ENCODE measurements at places on chromosomes 5 and 9. TPM values are rescaled to one million over a fixed set of nuclear protein-coding genes. Genes with fewer than 3 reads are reported as not detected.

Gene CAPSL
- not detected for total RNA-seq

Gene ZNF618
- 6.9 TPM for total RNA-seq

Gene PCDHGA3
- total RNA-seq: 0.51 TPM

Gene SLC27A6
- total RNA-seq: 2.1 TPM

Gene CRHBP
- total RNA-seq: 1.3 TPM

DNA sequence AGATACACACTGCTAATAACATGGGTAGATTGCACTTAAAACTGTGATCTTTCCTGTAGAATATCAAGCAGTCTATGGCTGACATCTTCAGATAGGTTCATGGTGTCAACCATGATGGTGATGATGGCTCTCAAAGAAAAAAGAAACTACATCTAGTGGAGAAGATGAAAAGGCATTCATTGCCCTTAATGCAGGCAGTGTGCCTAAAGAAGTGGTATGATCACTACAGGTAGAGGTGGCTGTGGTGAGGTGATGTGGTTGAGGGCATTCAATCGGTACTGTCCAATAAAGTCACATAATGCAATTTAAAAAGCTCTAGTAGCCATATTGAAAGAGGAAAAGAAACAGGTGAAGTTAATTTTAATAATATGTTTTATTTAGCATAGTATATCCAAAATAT lies 3.1 kb upstream of the IFNB1 start:
- H3K4me1 ChIP-seq: no peaks in the 10 kb centered on the region
- H3K4me3 ChIP-seq: no peak overlapping the region
- H3K27me3 ChIP-seq: no peaks in the 10 kb centered on the region
- H3K27ac ChIP-seq: no peak overlapping the region

GRCh38 chr9:91927922-91928510 lies 22.0 kb downstream of the ROR2 start:
- H3K27ac ChIP-seq: no peak overlapping the region
- H3K27me3 ChIP-seq: no peaks in the 10 kb centered on the region
- no peak for DNase-seq
- H3K4me3 ChIP-seq: no peak overlapping the region

GRCh38 chr9:90580576-90580975 lies 62.0 kb downstream of the DIRAS2 start:
- no peak overlapping the region for H3K27ac ChIP-seq
- no peak for DNase-seq
- no peaks in the 10 kb centered on the region for H3K36me3 ChIP-seq
- no peak overlapping the region for H3K4me3 ChIP-seq

- no peaks in the 10 kb centered on the region for H3K4me1 ChIP-seq
- H3K27ac ChIP-seq: no peak overlapping the region
- DNase-seq: no peak
- no peak overlapping the region for H3K4me3 ChIP-seq
These were observed 818.5 kb upstream of the SEMA6A start for GRCh38 chr5:117393125-117393524.

DNA sequence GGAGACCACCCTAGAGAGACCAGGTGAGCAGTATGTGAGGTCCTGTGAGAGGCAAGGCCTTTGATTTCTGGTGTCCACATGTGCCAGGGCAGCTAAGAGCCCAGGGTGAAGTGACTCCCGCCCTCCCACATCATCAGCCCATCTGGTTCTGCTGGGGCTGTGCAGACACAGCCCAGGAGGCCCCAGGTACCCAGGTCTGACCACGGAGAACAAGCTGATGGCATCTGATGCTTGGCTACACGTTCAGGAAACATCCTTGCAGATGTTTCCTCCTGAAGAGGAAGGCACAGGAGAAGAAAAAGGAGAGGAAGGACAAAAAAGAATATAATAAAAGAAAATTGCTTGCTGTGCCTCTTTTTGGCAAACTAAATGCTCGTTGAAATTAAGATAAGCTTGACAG lies 225.8 kb downstream of the PAX5 start:
- no peak for DNase-seq
- no peaks in the 10 kb centered on the region for H3K36me3 ChIP-seq
- no peaks in the 10 kb centered on the region for H3K4me1 ChIP-seq
- H3K27ac ChIP-seq: no peak overlapping the region
- no peak overlapping the region for H3K4me3 ChIP-seq

- H3K4me1 ChIP-seq: peaks cover under 1% of the 10 kb centered on the region
- peak overlapping the region; percentile 79 for H3K27ac ChIP-seq
- no peaks in the 10 kb centered on the region for H3K36me3 ChIP-seq
These were observed 1.6 kb downstream of the ZNF366 start for GRCh38 chr5:72505539-72506157.

- H3K36me3 ChIP-seq: no peaks in the 10 kb centered on the region
- no peak overlapping the region for H3K27ac ChIP-seq
- H3K4me3 ChIP-seq: no peak overlapping the region
- H3K27me3 ChIP-seq: no peaks in the 10 kb centered on the region
- H3K4me1 ChIP-seq: no peaks in the 10 kb centered on the region
These were observed 37.9 kb downstream of the ARPC5L start for GRCh38 chr9:124899845-124900244.

DNA sequence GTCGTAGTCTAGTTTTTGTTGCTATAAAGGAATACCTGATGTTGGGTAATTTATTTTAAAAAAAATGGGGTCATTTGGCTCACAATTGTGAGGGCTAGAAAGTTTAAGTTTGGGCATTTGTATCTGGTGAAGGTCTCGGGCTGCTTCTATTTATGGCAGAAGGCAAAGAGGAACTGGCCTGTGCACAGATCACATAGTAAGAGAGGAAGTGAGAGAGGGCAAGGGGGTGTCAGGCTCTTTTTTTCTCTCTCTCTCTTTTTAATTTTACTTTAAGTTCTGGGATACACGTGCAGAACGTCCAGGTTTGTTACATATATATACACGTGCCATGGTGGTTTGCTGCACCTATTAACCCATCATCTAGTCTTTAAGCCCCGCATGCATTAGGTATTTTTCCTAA lies 453.3 kb downstream of the DIRAS2 start:
- H3K36me3 ChIP-seq: no peaks in the 10 kb centered on the region
- H3K4me3 ChIP-seq: no peak overlapping the region
- no peaks in the 10 kb centered on the region for H3K27me3 ChIP-seq
- DNase-seq: no peak

DNA sequence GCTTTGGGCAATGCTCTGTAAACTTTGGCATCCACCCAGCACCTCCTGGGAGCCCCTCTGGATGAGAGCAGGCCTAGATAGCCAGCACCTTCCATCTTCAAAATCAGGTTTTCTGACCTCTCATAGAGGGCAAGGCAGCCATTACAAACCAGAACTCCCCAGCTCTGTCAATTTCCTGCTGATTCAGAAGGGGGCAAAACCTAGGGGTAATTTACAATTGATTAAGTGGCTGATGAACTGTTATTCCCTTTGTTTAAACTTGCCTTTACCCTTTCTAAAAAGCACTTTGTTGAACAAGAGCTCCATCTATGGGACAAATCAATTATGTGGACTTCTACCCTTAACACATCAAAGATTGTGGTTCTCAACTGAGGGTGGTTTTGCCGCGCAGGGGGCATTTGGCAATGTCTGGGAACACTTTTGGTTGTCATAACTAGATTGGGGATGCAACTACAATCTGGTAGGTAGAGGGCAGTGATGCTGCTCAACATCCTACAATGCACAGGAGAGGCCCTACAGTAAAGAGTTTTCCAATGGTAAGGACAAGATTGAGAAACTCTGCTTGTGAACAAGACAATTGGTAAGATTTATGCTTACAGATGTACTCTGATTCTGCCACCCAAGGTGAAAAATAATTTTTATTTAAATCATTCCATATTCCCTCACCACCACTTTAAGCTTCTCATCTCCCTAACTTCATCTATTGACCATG lies 184.1 kb downstream of the MARCHF11 start:
- H3K36me3 ChIP-seq: no peaks in the 10 kb centered on the region
- H3K27ac ChIP-seq: no peak overlapping the region
- no peaks in the 10 kb centered on the region for H3K27me3 ChIP-seq
- no peak for DNase-seq

DNA sequence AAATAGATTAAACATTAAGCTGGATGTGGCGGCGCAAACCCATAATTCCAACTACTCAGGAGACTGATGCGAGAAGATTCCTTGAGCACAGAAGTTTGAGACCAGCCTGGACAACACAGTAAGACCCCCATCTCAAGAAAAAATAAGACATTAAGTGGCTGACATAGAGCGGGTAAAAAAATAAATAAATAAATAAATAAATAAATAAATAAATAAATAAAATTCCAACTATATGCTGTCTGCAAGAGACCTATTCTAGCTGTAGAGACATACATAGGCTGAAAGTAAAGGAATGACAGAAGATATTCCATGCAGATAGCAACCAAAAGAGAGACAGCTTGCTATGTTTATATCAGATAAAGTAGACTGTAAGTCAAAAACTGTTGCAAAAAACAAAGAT lies 17.4 kb upstream of the SH3TC2 start:
- H3K4me1 ChIP-seq: no peaks in the 10 kb centered on the region
- DNase-seq: no peak
- H3K4me3 ChIP-seq: no peak overlapping the region
- H3K27ac ChIP-seq: no peak overlapping the region
- no peaks in the 10 kb centered on the region for H3K27me3 ChIP-seq

All from uterus (tissue), 4 donors.